BJ (cell line): ENCODE measurements at places on chromosomes 12 and 14.

- DNase-seq, result no peak
Observed at GRCh38 chr14:57493467-57494181, at the start of gene CCDC198. CCDC198 (minus strand) TSS chr14:57493857; CDS start chr14:57493715, 142 bp downstream.

DNA sequence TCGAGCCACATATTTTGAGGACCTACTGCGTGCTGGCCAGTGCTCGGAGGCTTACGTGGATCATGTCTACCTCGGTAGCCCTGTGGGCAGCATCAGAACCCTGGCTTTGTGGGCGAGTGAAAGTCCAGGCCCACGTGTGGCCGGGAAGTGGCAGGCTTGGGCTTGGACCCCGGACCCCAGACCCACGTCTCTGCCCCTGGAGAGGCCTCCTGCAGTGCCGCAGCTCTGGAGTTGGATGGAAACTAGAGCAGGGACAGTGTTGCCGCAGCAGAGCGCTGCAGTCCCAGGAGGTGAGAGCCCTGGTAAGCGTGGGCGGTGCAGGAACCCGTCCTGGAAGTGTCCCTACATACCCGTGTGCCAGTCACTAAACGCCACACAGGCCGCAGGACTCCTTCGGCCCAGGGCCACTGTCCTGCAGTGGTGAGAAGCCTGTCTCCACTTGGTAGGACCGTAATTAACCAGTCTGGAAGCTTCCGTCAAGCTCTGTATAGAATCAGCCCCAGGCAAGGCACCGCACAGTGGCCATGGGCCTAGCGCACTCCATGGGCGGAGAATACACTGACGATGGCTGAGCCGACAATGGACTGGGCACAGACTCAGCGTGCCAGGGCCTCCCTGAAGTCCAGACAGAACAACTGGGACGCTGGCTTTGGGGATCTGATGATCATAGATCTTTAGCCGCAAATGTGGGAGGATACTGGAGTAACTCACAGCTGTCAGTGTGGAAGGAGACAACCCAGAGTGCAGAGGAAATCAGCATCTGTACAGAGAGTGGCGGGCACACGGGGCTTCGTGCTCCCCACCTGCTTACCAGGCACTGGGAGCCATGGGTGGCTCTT, 219.5 kb downstream of the KIF26A start:
- no peak for DNase-seq

- no peak for DNase-seq
Observed at GRCh38 chr14:87687420-87687819, 305.6 kb downstream of the GALC start.

- DNase-seq, result no peak
Observed at GRCh38 chr14:101235335-101236103, 325.8 kb upstream of the DIO3 start.

DNA sequence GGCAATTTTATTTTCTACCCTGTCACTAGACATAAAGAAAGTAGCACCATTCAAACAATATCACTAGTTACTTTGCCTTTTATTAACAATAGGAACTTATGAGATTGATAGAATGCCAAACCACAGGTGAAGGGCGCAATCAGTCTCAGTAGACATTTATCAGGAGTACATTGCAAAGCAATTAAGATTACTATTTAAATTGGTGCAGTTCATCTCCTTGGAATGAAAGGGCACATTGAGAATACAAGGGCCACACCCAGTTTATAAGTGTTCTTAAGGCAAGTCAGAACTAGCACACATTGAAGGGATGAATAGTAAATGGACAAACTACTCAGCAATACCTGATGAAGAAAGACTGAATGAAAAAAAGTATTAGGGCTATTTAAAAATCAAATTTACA, 601.4 kb downstream of the C12orf50 start:
- no peak for DNase-seq
